ENCODE measurements at places on chromosomes 16 and 17.
A peak's percentile ranks its signal among the peaks of the same experiment; 100 is the strongest.

- no peak for DNase-seq
These were observed 26.2 kb downstream of the BMERB1 start for GRCh38 chr16:15460601-15461000.

DNA sequence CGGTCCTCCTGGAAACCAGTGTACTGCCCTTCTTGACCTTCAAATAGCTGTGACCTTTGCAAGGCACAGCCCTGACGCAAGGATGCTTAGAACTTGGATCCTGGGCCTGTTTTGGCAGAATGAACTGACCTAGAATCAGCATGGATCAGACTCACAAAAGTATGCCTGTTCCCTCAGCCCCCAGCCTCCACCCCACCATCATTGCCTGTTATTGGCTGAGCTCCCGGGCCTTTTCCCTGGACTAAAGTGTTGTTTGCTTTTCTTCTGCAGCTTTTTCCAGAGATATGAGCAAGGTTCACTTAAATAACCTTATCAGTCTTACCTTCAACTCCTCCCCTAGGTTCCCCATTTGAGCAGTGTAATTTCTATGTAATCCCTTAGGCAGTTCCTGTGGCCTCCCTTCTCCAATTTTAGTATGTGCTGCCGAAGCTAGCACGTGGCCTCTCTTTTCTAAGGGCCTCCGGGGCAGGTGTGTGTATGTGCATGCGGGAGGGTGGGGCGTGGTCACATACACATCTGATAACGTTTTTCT lies 347.4 kb downstream of the MAF start:
- DNase-seq = no peak

DNA sequence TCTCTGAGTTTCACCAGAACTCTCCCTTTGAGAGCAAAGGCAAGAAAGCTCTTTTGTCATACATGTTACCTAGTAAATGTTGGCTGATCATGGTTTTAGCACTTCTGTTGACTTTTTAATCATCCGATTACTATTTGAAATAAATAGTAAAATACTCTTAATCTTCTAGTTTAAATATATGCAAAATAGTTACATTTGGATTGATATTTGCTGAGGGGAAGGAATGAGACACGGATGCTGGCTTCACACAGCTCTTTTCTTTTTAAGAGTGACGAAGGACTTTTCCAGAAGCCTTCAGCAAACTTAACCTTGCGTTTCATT lies 9.4 kb downstream of the NFATC3 start:
- no peak for DNase-seq

- DNase-seq = no peak
These were observed 14.2 kb downstream of the OSBPL7 start for GRCh38 chr17:47807421-47807820.

DNA sequence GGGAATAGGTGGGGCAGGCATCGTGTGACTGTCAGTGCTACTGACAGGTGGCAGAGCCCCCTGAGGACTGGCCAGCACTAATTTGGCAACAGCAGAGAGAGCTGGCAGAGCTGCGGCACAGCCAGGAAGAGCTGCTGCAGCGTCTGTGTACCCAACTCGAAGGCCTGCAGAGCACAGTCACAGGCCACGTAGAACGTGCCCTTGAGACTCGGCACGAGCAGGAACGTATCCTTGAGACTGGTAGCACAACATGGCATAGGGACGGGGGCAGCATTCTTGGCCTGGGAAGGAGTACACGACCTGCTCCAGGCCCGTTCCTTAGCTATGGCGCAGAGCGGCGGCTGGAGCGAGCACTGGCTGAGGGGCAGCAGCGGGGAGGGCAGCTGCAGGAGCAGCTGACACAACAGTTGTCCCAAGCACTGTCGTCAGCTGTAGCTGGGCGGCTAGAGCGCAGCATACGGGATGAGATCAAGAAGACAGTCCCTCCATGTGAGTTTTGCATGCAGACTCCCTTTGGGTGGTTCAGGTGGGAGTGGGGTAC lies 3.0 kb upstream of the NRN1L start:
- DNase-seq = no peak

DNA sequence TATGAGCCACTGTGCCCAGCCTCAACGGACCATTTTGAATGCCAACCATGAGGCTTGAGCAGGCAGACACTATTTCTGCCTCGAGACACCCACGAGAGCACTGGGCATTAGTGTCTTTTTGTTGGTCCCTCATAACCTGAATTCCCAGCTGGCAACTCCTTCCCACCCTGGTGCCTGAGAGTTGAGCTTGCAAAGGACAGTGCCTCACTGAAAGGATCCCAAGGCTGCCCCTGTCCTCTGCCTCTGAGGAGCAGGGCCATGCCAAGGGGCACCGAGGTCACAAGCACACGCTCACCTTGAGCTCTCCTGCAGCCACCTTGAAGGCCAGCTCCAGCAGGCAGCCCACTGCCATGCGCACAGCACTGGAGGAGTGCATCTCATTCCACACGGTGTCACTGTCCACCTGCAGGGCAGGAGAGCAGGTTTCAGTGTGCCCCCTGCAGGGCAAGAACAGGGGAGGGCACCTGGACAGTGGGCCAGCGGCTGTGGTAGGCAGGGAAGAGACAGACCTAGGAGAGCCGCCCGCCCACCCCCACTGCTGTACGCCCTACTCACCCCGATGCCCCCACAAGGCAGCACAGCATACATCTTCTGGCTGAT lies 12.8 kb downstream of the G6PC3 start:
- DNase-seq = peak; percentile 26

DNA sequence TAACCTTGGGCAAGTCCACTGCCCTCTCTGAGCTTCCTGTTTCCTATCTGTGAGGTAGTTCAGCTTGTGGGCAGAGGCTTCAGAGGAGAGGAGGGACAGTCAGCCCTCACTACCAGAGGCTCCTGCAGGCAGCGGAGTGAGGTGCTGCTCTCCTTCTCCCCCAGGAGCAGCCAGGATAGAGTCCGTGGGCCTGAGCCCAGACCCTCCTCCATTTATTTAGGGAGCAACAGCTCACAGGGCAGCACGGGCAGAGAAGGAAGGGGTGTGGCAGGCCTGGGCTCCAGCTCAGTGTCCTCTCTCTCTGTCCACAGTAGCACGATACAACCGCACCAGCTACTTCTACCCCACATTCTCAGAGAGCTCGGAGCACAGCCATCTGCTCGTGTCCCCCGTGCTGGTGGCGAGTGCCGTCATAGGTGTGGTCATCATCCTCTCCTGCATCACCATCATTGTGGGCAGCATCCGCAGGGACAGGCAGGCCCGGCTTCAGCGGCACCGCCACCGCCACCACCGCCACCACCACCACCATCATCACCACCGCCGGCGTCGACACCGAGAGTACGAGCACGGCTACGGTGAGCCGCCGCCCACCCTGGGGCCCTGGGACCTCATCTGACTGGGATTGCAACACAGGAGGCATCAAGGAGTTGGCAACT lies 42.3 kb downstream of the BEAN1 start:
- DNase-seq = no peak

- DNase-seq = no peak
These were observed 1.0 kb downstream of the SDK2 start for GRCh38 chr17:73643001-73643851.

GRCh38 chr17:29045734-29046472 lies 3.0 kb downstream of the PIPOX start:
- DNase-seq = no peak

- no peak for DNase-seq
These were observed 47.4 kb upstream of the SHISA9 start for GRCh38 chr16:12853972-12854371.

GRCh38 chr16:73016488-73016830 lies 31.5 kb downstream of the ZFHX3 start:
- DNase-seq = peak; percentile 29

All from endothelial cell of umbilical vein (primary cell).